BJ (cell line): ENCODE measurements at places on chromosomes 13 and 19.
A peak's percentile ranks its signal among the peaks of the same experiment; 100 is the strongest.

- no peak for DNase-seq
These were observed 41.3 kb downstream of the FLT3 start for GRCh38 chr13:28058866-28059613.

DNA sequence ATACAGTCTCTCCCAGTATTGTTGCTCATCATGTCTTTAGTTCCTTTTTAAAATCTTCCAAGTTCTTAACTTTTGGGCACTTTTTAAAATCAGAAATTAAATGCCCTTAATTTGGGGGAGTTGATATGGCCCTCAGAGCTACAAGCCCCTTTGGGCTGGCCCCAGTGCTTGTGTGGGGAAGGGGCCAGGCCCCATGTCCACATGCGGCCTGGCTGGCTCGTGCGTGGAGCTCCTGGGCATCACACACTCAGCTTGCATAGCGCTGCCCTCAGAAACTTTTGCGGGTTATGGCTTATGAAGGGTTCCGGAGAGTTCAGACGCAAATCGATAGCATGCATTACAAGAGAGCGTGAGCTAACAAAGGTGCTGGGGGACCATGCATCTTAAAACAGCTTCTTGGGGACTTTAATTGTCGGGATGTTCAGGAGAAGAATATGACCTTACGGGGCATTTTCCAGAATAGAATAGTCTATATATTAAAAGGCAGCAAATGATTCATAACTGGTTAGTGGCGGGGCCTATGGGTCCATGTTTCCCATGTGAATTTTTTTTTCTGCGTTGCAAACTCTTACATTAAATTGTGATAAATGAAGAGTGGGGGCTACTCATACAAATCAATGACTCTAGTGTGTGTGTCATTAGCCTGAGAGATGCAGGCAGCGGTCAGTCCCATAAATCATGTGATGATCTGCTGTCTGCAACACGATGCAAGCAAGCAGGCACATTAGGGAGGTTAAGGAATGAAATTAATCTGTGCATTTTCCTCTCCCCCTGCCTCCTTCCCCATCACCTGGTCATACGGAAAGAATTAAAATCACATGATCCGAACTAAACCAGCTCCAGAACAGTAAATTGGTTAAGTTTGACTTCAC lies 185.8 kb upstream of the TSHZ3 start:
- no peak for DNase-seq

DNA sequence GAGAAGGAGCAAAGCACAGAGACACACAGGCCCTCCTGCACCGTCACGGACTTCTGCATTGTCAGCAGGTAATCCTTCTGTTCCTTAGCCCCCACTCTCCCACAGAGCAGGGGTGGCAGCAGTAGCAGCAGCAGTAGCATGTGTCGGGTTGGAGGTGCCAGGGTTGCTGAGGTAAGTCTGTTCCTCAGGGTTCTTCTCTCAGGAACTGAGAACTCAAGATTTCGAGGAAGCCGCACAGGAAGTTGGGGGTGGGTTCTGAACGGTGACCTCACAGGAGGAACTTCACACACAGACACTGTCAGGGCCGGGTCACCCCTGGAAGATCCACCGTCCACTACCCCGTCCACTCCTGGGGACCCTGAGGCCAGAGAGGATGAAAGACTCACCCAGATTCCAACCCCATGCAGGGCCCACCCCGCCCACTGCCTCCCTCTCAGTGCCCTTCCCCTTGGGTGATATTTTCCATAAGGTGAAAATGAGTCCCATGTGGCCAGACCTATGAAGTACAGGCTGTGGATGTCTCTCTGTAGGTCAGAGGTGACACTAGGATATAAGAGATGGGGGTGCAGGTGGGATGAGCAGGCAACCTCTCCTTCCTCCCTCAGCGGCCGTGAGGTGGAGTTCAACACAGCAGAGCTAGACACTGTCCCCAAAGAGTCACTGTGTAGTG lies at the start of gene SIGLEC12:
Gene SIGLEC12 (minus strand): TSS at position 207 of the 670 bp plus-strand sequence. CDS start 67 bp downstream, at position 140.
- DNase-seq: no peak

GRCh38 chr19:17761148-17761547 lies 9.9 kb downstream of the FCHO1 start:
- DNase-seq: no peak

DNA sequence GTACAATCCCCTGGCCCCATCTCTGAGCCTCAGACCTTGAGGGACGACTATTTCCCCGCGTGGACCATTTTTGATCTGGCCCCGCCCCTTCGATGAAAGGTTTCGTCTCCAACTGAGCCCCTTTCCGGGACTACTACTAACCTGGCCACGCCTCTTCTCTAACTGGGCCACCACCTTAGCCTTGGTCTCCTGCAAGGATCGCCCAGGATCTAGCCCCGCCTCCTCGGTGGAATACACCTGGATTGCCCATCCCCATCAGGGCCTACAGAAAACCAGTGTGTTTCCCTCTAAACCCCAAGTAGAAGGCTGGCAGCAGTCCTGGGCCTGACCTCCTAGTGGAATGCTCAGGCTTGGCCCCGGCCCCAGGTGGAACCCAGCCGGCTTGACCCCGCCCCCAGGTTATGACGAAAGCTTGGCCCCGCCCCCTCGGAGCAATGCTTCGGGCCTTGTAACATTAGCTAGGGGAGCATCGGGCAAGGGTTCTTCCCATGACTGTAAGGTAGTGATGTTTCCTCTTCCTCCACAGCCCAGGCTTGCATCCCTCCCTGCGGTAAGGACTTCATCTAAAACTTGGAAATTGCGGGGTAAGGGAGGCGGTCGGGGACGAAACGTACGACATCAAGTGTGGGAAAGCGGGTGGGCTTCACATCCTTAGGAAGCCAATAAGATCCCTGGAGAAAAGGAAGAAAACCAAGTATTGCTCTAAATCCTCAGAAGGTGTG lies 9.1 kb downstream of the SPACA6 start:
- no peak for DNase-seq

DNA sequence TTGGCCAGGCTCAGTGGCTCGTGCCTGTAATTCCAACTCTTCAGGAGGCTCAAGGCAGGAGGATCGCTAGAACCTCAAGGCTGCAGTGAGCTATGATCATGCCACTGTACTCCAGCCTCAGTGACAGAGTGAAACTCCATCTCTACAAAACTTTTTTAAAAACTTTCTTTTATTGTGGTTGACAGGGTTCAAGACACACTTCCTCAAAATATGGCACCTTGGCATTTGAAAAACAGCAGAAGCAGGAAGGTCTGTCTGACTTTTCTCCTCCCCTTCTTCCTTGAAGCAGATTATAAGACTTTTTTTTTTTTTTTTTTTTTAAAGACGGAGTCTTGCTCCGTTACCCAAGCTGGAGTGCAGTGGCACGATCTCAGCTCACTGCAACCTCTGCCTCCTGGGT lies 100.3 kb downstream of the TM9SF2 start:
- DNase-seq: no peak

DNA sequence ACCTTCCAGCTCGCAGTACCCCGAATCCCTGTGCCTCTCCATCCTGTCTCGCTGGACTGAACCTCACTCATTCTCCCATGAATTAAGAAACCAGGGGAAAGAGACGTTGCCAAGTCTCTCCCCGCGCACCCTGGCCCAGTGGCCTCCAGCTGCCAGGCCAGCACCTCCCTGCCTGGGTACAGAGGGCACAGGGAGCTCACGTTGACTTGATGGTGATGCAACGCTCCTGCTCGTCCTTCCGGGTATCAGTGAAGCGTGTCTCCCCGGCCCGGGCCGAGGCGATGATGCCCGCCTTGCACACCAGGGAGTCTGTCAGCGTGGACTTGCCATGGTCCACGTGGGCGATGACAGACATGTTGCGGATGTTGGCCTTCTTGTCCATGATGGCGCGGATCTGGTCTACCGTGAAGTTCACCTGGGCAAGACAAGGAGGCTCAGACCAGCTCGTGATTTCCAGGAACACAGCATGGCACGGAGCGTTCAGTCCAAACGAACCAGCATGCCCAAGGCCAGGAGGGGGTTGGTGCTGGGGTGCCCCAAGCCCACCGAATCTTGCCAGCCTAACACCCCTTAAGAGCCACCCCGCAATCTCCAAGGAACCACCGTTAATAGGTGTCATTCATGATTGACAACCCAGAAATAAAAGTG lies 1.2 kb downstream of the EEF2 start:
- no peak for DNase-seq

DNA sequence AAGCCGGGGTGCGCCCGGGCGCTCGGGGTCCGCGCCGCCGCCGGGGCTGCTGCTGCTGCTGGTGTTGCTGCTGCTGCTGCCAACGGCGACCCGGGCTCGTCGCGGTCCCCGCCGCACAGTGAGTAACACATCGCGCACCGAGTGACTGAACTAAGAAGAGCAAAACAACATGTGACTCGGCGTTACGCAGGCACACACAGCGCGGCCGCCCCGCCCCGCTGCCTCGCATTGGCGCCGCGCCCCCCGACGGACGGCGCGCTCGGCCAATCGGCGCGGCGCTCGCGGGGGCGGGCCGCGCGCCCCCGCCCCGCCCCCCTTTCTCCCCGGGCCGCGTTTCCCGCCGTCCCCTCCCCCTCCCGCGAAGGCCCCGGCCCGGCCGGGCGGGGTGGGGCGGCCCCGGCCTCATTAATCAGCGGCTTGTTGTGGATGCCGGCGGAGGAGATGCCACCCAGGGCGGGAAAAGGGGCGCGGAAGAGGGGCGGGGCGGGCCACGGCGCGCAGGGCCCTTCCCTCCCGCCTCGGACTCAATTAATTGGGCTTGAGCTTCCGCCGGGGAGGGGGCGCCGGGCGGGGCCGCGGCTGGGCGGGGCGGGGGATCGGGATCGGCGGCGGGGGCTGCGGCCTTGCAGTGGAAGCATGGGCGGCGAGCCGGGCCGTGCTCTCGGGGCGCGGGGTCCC lies at the start of gene IRS2:
Gene IRS2 (minus strand): TSS at position 127 of the 678 bp plus-strand sequence. CDS start 530 bp downstream, outside the sequence.
- peak; percentile 62 for DNase-seq

- no peak for DNase-seq
These were observed 690.9 kb downstream of the SLITRK6 start for GRCh38 chr13:85108356-85108755.

- no peak for DNase-seq
These were observed 498.1 kb downstream of the COG6 start for GRCh38 chr13:40153516-40153915.
